CD14-positive monocyte (primary cell): ENCODE measurements at places on chromosomes 5 and 9.

- no peak for DNase-seq
Measured at GRCh38 chr9:70510157-70510770, 95.8 kb upstream of the KLF9 start.

DNA sequence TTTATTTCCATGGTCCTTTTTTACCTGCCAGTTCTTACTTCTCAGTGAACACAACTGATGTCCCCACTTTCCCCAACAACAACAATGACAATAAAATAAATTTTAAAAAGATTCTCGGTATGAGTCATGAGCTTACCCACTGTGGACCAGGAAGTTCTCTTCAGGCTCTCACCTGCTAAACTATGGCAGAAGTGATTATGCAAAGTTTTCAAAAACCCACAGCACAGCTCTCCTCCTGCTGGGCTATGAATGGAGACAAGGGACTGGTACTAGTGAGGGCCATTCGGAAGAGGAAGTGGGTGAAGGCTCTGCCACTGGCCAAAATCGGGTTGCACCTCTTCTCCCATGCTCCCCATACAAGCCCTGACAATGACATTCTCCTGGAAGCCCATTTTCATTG, 429.4 kb downstream of the PIK3R1 start:
- DNase-seq = no peak

DNA sequence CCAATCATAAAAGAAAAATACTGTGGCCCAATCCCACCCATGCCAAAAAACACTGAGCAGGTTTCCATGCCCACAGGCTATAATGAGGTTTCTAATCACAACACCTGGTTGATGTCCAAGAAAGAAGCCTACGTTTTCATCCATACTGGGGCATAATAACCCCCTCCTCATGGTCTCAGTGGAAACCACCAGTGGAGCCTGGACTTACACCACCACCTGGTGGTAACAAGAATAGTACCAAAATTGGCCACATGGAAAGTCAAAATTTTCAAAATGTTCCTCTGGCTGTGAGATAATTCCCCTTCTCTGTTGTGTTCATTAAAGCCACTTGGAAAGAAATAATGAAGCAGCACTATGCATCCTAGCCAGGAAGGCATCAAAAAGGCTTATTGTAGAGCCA, 687.3 kb upstream of the ST8SIA4 start:
- DNase-seq = no peak

GRCh38 chr5:139915266-139915665, 119.7 kb downstream of the PSD2 start:
- DNase-seq = no peak

DNA sequence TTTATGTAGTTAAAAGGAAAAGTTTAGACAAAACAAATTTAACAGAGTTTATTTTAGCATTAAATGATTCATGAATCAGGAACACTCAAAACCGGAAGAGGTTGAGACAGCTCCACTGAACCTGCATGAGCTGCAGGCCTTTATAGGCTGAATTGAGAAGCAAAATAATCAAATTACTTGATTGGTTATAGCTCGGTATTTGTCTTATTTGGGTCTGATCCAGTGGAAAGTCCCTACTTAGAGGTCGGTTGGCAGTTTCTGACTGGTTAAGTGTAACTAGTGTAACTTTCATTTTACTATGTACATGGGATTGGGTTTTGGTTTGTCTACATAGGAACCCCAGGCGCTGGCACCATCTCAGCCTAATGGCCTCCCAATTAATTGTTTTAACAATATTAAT, 74.1 kb upstream of the PIK3R1 start:
- no peak for DNase-seq
